ENCODE measurements at places on chromosomes 5 and 9.

- no peak for DNase-seq
These were observed 3.7 kb downstream of the TLN1 start for GRCh38 chr9:35728041-35728971.

- DNase-seq: no peak
These were observed 104.7 kb downstream of the GAS1 start for GRCh38 chr9:86842573-86842972.

DNA sequence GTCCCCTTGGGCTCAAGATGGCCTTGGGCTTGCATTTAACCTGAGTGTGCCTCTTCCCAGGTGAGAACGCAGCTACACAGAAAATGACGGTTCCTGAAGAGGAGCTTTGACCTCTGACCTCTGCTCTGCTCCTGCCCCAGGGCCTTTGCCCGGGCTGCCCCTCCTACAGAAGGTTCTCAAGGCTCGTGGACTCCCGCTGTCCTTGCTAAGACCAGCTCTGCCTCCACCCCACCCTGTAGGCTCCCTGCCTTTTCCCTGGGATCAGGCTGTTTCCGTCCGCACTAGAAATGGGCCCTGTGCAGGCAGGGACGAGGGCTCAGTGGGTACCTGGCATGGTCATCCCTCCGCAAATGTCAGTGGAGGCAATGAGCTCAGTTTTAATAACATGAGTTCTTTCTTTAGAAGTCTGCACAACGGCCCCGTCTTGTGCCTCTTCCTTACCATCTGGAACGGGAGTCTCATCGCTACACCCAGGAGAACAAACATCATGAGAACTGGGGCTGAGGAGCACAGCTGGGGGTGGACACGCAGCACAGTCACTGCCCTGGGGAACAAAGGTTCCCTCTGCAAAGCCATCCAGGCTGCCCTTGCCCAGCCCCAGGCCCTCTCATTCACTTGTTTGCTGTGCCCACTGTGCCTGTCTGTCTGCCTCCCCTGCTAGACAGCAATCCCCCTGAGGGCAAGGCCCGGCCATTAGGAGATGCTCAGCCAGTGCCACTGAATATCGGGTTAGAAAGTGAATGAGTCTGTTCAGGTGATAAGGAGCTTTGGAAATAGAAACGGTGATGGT, 26.7 kb upstream of the LPCAT1 start:
- DNase-seq: no peak

DNA sequence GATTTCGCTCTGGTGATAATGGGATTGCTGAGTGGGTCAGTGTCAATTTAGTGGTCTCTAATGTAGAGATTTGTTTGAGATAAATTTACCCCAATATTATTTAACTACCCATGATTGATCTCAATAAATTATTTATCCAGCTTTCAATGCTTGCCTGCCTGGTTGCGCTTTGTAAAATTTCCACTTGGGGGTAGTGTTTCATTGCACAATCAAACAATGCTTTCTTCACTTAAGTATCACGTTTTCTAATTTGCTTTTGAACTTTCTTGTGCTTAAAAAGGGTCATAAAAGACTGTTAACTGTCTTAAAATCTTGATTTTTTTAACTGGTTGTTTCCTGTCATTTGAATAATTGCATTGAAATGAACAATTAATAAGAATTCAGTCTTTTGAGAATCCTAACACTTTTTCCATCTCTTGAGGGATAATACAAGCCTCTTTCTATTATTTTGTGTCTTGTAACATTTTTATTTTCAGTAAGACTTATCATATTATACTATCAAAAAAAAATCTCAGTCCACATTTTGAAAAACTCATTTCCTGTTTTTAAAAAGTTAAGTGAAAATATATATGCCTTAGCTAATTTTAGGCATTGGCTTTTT, 18.7 kb downstream of the HSD17B4 start:
- no peak for DNase-seq
